ENCODE measurements at places on chromosomes 11 and 22.

DNA sequence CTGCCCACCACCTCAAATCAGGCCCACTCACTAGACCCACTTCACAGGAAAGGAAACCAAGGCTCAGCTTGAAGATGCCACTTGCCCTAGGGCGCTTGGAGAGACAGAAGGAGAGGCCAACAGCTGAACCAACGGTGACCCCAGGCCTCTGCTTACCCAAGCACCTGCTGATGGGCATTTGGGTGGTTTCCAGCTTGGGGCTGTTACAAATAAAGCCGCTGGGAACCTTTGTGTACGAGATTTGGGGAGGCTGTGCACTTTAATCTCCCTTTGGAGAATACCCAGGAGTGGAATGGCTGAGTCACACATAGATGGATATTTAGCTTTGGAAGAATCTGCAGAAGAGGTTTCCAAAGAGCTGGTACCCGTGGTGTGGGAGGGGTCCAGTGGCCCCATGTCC lies 50.9 kb upstream of the LINC01488 start:
- no peak for DNase-seq

GRCh38 chr11:38543311-38543710 lies 1945.3 kb upstream of the RAG2 start:
- DNase-seq = no peak

- DNase-seq = no peak
Measured at GRCh38 chr11:116731097-116731761, 41.6 kb downstream of the BUD13 start.

GRCh38 chr11:60950933-60951605 lies 907 bp downstream of the SLC15A3 start:
- no peak for DNase-seq

DNA sequence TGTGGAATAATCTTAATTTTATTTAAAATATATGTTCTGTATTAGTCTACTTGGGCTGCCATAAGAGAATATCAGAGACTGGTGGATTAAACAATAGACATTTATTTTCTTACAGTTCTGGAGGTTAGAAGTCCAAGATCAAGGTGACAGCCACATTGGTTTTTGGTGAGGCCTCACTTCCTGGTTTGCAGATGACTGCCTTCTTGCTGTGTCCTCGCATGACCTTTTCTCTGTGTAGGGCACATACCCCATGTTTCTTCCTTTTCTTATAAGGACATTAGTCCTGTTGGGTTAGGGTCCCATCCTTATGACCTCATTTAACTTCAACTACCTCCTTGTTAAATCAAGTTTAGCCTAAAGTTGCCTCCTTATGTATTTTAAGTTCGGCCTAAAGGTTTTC lies 202.7 kb upstream of the MPPED2 start:
- no peak for DNase-seq

DNA sequence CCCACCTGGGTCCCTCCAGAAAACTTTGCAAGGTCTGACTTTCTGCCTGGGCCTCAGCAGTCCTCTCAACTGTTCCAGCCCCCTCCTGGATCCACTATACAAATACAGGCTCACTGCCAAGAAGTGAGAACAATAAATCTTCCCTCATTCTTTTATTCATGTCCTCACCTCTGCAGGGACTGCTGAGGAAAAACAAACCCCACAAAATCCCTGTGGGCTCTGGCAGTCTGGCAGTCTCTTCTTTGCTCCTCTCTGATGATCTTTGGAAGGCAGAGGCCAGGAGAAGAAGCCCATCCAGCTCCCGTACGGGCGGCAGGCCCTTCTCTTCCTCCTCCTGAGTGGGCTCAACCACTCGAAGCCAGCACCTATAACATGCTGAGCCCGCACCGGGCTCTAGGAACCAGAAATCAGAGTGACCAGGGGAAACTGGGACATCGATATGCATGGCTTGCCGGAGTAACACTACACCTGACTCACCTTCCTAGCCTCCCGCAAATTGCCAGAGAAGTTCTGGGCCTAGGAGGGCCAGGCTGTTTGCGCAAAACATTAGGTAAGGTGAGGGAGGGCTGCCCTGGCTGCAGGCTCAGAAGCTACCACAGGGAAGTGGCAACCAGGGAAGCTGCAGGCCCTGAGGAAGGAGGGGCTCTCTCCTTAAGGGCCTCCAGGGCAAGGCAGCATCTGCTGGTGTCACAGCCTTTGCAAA lies 24.2 kb downstream of the TMPRSS5 start:
- no peak for DNase-seq

- DNase-seq = no peak
Measured at GRCh38 chr11:70915158-70915985, 337.0 kb downstream of the SHANK2 start.

DNA sequence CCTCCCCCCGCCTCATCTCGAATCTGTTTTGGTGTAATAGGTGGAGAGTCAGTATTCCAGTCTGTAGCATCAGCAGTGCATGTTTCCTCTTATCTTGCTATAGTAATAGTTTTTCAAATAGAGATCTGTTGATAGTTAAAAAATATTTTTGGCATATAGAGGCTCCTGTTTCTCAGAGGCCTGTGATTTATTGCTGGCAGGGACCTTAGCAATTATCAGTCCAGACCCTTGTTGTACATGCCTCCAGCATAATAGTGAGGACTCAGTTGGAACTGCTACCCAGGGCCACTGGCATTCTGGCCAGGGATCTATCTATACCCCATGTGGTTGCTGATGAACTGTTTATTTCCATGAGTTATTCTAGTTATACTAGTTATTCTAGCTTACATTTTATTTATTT lies 52.6 kb downstream of the SPECC1L start:
- no peak for DNase-seq

DNA sequence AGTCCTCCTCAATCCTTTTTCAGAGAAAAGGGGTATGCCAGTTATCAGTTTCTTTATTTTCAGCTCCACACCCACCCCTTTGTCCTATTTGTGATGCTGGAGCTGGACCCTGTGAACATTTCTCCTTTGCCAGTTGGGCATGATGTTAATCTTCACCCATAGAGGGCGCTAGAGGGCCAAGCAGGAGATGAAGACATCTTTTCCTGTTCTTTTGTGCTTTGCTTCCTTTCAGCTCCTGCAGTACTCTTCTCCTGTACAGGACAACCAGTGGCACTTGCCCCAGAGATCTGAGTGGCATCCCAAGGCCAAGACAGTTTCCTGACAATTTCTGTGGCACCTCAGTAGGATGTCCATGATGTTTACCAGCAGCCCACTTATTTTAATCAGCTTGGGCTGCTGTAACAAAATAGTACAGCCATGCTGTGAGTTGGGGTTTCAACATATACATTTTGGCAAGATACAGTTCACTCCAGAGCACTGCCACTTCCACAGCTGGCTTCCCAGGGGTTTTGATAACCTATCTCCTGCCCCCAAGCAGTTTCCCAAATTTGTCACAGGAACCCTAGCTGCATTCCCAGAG lies 4.6 kb downstream of the SAA2 start:
- peak; percentile 34 for DNase-seq

DNA sequence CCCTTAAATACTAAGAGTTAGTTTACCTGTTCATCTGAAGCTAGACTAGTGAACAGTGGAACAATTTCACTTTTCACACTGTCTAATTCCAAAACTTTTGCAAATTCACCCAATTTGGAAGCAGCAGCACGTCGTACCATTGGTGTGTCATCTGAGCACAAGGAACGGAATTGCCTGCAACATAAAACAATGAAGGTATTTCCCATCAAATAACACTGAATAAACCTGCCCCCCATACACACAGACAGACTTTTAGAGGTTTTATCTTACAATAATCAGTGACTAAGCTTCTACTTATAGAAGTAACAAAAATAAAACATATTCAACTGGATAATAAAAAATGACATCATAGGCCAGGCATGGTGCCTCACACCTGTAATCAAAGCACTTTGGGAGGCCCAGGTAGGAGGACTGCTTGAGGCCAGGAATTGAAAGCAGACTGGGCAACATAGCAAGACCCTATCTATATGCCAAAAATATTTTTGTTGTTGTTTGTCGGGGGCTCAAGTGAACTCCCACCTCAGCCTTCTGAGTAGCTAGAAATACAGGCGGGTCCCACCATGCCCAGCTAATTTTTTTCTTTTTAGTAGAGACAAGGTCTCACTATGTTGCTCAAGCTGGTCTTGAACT lies 6.3 kb downstream of the PPP2R1B start:
- DNase-seq = no peak

DNA sequence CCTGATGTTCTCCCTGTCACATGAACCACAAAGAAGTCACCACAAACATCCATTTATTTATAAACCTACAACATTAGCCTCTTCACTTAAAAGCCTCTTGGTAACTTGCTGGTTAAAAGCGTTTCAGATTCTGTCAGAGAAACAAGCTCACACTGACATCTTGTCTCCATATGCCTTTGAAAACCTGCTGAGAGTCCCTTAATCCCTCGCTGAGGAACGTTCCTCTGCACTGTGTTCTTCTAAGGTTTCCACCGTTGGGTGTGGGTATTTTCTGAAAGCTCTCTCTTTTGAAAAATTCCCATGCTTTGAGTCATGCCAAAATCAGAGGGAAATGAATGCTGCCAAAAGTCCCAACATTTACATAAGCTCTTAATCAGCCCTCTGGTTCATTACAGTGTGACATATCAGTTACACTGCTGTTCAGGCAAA lies 149.8 kb downstream of the CCDC34 start:
- no peak for DNase-seq

- no peak for DNase-seq
Measured at GRCh38 chr11:112858289-112859023, 102.8 kb upstream of the NCAM1 start.

DNA sequence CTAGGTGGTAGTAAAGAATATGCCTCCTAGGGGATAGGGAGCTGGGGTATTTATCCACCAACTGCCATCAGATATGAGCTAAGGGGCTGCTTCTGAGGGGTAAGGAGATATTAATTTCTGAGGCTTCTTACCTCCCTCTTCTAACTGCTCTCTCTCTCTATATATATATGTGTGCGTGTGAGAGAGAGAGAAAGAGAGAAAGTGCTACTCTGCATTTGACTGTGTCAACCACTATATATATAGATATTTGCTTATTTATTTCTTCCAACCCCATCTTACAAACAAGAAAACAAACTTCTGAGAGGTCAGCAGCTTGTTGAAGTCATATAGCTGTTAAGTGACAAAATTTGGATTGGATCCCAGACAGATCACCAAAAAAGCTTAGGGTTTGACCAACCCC lies 5.9 kb upstream of the HEPACAM start:
- no peak for DNase-seq

DNA sequence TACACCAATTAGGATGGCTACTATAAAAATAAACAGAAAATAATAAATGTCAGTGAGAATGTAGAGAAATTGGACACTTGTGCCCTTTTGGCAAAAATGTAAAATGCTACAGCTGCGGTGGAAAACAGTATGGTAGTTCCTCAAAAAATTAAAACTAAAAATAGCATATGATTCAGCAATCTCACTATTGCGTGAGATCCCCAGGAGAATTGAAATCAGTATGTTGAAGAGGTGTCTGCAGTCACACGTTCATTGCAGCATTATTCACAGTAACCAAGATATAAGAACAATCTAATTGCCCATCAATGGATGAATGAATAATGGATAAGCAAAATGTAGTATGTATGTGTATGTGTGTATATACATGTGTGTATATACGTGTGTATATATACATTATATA lies 6.8 kb downstream of the OR52N2 start:
- DNase-seq = no peak

DNA sequence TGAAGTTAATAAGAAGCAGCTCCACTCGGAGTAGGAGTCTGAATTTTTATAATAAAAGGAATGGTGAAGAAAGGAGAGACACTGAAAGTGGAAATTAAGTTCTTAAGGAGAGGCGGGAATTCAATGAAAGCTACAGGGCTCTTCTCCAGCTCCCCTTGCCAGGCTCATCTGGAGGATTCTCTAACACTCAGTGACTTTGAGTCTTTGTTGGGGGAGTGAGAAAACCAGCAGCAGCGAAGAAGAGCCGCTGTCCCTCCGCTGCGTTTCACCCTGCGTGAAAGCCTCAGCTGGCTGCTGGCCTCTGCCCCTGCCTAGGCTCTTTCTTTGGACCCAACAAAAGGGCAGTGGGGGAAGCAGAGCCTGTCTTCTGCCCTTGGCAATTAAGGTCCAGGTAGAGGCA lies 113.0 kb downstream of the NTM start:
- no peak for DNase-seq

DNA sequence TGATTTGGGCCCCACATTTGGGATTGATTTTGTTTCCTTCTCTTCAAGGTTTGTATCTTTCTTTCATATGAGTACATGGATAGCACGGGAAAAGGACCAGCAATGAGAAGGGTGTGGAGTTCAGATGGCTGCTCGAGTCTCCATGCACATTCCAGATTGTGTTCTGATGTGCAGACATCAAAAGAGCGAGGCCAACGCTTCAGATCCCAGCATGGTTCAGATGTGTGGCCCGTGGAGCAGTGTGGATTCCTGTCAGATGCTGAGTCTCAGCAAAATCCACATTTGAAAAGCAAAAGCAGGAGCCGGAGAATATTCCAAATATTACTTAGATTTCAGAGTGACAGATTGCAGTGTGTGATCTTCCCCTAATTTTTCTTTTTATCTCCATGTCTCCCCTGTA lies 219.4 kb downstream of the DBX1 start:
- DNase-seq = no peak

DNA sequence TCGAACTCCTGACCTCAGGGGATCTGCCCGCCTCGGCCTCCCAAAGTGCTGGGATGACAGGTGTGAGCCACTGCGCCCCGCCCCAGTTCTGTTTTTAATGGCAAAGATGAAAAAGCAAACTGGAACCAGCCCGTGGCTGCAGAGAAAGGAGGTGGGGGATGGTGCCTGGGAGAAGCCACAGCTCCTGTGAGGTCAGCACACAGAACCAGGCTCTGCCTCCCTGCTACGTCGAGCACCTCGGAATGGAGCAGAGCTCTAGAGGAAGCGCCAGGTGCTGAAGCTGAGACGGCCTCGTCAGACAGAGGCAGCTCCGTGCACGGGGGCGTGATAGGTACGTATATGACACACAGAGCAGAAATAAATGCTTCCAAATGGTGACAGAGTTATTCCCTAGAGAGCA lies 8.5 kb downstream of the DRD4 start:
- no peak for DNase-seq

DNA sequence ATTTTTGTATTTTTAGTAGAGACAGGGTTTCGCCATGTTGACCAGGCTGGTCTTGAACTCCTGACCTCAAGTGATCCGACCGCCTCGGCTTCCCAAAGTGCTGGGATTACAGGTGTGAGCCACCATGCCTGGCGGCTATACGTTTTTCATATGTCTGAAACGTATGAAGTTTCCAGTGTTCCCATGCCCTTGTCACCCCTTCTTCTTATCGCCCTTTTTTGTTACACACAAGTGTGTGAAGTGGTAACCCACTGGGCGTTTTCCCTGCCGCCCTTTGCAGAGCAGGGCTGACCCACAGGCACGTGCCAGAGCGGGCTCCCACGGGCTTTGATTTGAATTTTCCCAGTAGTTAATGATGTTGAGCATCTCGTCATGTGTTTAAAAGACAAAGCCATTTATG lies 17.0 kb downstream of the PIM3 start:
- no peak for DNase-seq

Data from T-helper 9 cell (primary cell).